ENCODE measurements at places on chromosomes 16 and 17. TPM values are rescaled to one million over a fixed set of nuclear protein-coding genes. Genes with fewer than 3 reads are reported as not detected.

- H3K27ac ChIP-seq = no peak overlapping the region
- no peak for DNase-seq
- H3K27me3 ChIP-seq = no peaks in the 10 kb centered on the region
- H3K36me3 ChIP-seq = no peaks in the 10 kb centered on the region
- H3K4me3 ChIP-seq = no peak overlapping the region
Observed at GRCh38 chr17:31446195-31446967, 54.9 kb downstream of the RAB11FIP4 start.

DNA sequence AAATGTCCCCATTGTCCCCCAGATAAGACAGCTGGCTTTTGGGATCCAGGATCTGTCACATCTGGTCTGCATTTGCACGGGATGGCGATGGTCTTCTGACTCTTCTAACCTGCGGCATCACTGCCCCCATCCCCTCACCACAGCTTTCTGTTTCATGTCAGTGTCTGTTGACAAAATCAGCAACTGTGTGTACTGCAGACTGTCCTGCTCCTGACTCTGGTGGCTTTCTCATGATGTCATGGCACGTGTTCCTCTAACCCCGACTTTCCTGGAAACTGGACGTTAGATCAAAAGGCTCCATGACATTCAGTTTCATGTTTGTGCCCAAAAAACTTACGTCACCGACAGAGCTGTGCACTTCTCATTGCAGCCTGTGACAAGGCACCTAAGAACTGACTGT is 30.1 kb upstream of the CPNE2 start:
- DNase-seq = peak; percentile 62
- H3K36me3 ChIP-seq = no peaks in the 10 kb centered on the region
- peak overlapping the region; percentile 2 for H3K27ac ChIP-seq
- H3K4me3 ChIP-seq = no peak overlapping the region
- no peaks in the 10 kb centered on the region for H3K27me3 ChIP-seq

The TAT gene
- 1,183 TPM for total RNA-seq

GRCh38 chr17:81250286-81251093 is 11.4 kb downstream of the NDUFAF8 start:
- H3K27ac ChIP-seq = no peak overlapping the region
- no peak for DNase-seq
- peaks cover 34% of the 10 kb centered on the region for H3K36me3 ChIP-seq
- no peaks in the 10 kb centered on the region for H3K4me1 ChIP-seq

The DHRS7C gene
- total RNA-seq = not detected

GRCh38 chr17:30393491-30393890 is 14.8 kb downstream of the CPD start:
- no peaks in the 10 kb centered on the region for H3K36me3 ChIP-seq
- H3K27me3 ChIP-seq = no peaks in the 10 kb centered on the region
- no peak overlapping the region for H3K27ac ChIP-seq
- DNase-seq = no peak

GRCh38 chr16:89744813-89745212 is 23.5 kb downstream of the ZNF276 start:
- H3K4me3 ChIP-seq = no peak overlapping the region
- no peaks in the 10 kb centered on the region for H3K4me1 ChIP-seq
- H3K27ac ChIP-seq = no peak overlapping the region
- no peaks in the 10 kb centered on the region for H3K36me3 ChIP-seq

GRCh38 chr16:67240506-67240905 is 6.8 kb downstream of the FHOD1 start:
- no peaks in the 10 kb centered on the region for H3K4me1 ChIP-seq
- no peaks in the 10 kb centered on the region for H3K27me3 ChIP-seq
- H3K36me3 ChIP-seq = no peaks in the 10 kb centered on the region
- DNase-seq = no peak
- H3K27ac ChIP-seq = no peak overlapping the region
- H3K4me3 ChIP-seq = no peak overlapping the region

DNA sequence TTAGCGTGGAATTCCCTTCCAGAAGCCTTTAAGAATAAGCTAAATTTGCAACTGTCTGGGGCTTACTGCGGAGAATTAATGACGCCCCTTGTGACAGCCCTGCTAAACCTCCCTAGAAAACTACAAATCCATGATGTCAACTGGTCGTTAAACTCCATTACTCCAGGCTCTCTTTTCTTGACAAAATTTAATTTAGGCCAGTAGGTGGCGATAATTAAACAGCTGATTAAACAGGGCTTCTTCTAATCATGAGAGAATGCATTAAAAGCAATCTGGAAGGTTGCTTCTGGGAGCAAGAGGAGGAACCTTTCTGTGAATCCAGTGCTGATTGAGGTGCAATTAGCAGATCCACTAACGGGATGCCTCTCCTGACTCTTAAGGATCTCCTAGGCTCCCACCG is 8.1 kb upstream of the NLRP1 start:
- H3K4me3 ChIP-seq = no peak overlapping the region
- H3K4me1 ChIP-seq = no peaks in the 10 kb centered on the region
- H3K27me3 ChIP-seq = no peaks in the 10 kb centered on the region
- no peak overlapping the region for H3K27ac ChIP-seq

DNA sequence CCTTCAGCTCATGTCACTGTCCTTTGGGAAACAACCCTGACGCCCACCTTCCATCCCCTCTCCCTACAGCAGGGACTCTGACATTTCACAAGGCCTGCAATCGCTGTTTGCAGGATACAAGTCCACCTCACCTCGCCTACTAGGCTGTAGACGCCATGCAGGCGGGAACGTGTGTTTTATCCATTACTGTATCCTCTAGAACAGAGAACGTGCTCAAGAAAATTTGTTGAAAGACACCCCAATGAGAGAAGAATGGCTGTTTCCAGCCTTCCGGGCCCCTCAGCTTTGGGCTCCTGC is 1.5 kb upstream of the TTYH2 start:
- H3K36me3 ChIP-seq = peaks cover 29% of the 10 kb centered on the region
- DNase-seq = no peak
- H3K27me3 ChIP-seq = no peaks in the 10 kb centered on the region
- H3K4me1 ChIP-seq = no peaks in the 10 kb centered on the region
- no peak overlapping the region for H3K27ac ChIP-seq

- H3K4me1 ChIP-seq = peaks cover 24% of the 10 kb centered on the region
- no peak overlapping the region for H3K4me3 ChIP-seq
- no peaks in the 10 kb centered on the region for H3K36me3 ChIP-seq
- no peak for DNase-seq
Observed at GRCh38 chr17:28338056-28338768, 2.7 kb downstream of the TNFAIP1 start.

The ZG16B gene
- total RNA-seq = 0.46 TPM

GRCh38 chr16:82715160-82715559 is 88.4 kb downstream of the CDH13 start:
- no peak overlapping the region for H3K27ac ChIP-seq
- H3K4me3 ChIP-seq = no peak overlapping the region
- no peaks in the 10 kb centered on the region for H3K27me3 ChIP-seq
- no peaks in the 10 kb centered on the region for H3K36me3 ChIP-seq
- no peak for DNase-seq

DNA sequence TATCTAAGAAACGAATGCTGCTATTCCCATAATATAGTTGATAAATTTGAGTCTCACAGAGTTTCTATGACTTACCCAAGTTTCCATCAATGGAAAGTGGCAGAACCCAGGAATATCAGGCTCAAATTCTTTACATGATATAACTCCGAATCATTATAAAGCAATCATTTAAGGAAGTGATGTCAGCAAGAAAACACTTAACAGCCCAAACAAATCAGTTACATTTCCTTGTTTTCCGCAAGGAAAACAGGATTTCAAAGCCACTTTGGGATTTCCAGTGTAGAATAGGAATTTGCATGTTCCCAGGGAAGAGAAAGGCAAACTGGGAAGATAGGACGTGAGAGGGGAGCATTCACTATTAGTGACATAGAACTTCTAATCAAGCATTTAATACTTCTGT is 311.4 kb upstream of the GOT2 start:
- H3K27me3 ChIP-seq = no peaks in the 10 kb centered on the region
- no peak overlapping the region for H3K27ac ChIP-seq
- H3K4me1 ChIP-seq = no peaks in the 10 kb centered on the region
- H3K4me3 ChIP-seq = no peak overlapping the region
- no peak for DNase-seq
- no peaks in the 10 kb centered on the region for H3K36me3 ChIP-seq

- no peaks in the 10 kb centered on the region for H3K36me3 ChIP-seq
- no peak overlapping the region for H3K27ac ChIP-seq
- no peaks in the 10 kb centered on the region for H3K27me3 ChIP-seq
- DNase-seq = no peak
- no peaks in the 10 kb centered on the region for H3K4me1 ChIP-seq
Observed at GRCh38 chr16:28292731-28293600, 641 bp downstream of the SBK1 start.

GRCh38 chr16:2769675-2770056 is 7.4 kb downstream of the ELOB start:
- H3K27me3 ChIP-seq = no peaks in the 10 kb centered on the region
- H3K36me3 ChIP-seq = peaks cover 89% of the 10 kb centered on the region
- DNase-seq = peak; percentile 17
- no peak overlapping the region for H3K27ac ChIP-seq
- no peak overlapping the region for H3K4me3 ChIP-seq
- H3K4me1 ChIP-seq = no peaks in the 10 kb centered on the region

The RASD1 gene
- total RNA-seq = 24.2 TPM

- H3K27me3 ChIP-seq = no peaks in the 10 kb centered on the region
- DNase-seq = no peak
- H3K4me3 ChIP-seq = no peak overlapping the region
- no peak overlapping the region for H3K27ac ChIP-seq
- no peaks in the 10 kb centered on the region for H3K4me1 ChIP-seq
Observed at GRCh38 chr16:87368029-87368770, 15.4 kb downstream of the FBXO31 start.

The ZNF624 gene
- total RNA-seq = 0.65 TPM

- H3K36me3 ChIP-seq = no peaks in the 10 kb centered on the region
- no peak overlapping the region for H3K4me3 ChIP-seq
- H3K27ac ChIP-seq = no peak overlapping the region
- no peaks in the 10 kb centered on the region for H3K4me1 ChIP-seq
- H3K27me3 ChIP-seq = peaks cover 3% of the 10 kb centered on the region
- no peak for DNase-seq
Observed at GRCh38 chr16:77430787-77431585, 3.8 kb downstream of the ADAMTS18 start.

The MAPT gene
- total RNA-seq = 0.44 TPM

The TXNDC17 gene
- 189 TPM for total RNA-seq

DNA sequence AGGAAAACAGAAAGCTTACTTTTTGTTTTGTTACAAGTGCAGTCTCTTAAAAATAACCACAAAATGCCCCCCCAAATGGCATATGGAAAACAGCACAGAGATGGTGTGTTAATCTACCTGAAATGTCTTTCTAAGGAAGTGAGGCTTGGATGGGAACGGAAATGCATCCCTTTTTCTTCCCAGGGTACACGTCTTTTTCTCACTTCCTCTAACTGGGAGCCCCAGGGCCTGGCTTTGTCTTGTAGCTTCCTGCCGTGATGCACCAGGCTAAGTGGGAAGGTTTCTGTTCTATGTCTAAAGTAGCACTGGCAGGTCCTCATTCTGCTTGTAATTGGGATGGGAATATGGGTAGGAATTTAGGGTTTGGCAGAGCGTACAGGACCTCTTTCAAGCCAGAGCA is 52.5 kb upstream of the CACNG3 start:
- no peak for DNase-seq
- H3K36me3 ChIP-seq = no peaks in the 10 kb centered on the region
- H3K4me1 ChIP-seq = no peaks in the 10 kb centered on the region
- H3K4me3 ChIP-seq = no peak overlapping the region

The FBXL16 gene
- total RNA-seq = not detected

- DNase-seq = no peak
- no peaks in the 10 kb centered on the region for H3K4me1 ChIP-seq
Observed at GRCh38 chr16:2186064-2186463, 10.3 kb downstream of the CASKIN1 start.

The TBC1D3I gene
- total RNA-seq = not detected

- no peaks in the 10 kb centered on the region for H3K27me3 ChIP-seq
- H3K36me3 ChIP-seq = no peaks in the 10 kb centered on the region
- H3K4me1 ChIP-seq = no peaks in the 10 kb centered on the region
- no peak overlapping the region for H3K27ac ChIP-seq
- H3K4me3 ChIP-seq = no peak overlapping the region
Observed at GRCh38 chr16:89361751-89362539, 128.4 kb downstream of the ANKRD11 start.

GRCh38 chr17:16211590-16211989 is 3.7 kb downstream of the NCOR1 start:
- H3K36me3 ChIP-seq = no peaks in the 10 kb centered on the region
- no peak overlapping the region for H3K4me3 ChIP-seq
- DNase-seq = no peak
- H3K4me1 ChIP-seq = peaks cover 29% of the 10 kb centered on the region

DNA sequence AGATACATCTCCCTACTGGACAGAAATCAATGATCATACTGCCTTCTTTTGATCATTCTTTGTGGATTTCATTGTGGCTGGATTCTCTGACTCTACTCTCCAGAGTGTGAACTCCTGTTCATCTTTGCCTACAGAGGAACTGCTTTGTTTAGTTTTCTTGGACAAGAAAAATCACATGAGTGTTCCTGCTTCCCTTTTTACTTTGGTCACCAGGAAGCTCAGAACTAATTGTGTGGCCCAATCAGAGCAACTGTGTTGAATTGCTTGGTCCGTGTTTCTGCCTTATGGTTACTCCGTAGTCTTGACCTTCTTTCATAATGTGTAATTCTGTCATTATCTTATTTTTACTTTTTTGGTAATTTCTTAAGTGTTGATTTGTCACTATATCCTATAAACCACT is 97.0 kb downstream of the MAF start:
- H3K27me3 ChIP-seq = no peaks in the 10 kb centered on the region
- H3K4me3 ChIP-seq = no peak overlapping the region
- H3K4me1 ChIP-seq = no peaks in the 10 kb centered on the region
- no peak for DNase-seq
- no peak overlapping the region for H3K27ac ChIP-seq

- peaks cover 3% of the 10 kb centered on the region for H3K36me3 ChIP-seq
- no peaks in the 10 kb centered on the region for H3K4me1 ChIP-seq
- DNase-seq = peak; percentile 22
- no peak overlapping the region for H3K4me3 ChIP-seq
- no peaks in the 10 kb centered on the region for H3K27me3 ChIP-seq
- no peak overlapping the region for H3K27ac ChIP-seq
Observed at GRCh38 chr17:77501751-77502625, 361.2 kb downstream of the SEC14L1 start.

Measured in right lobe of liver (tissue), 6 donors.